ENCODE measurements at places on chromosomes 3 and 15. TPM values are rescaled to one million over a fixed set of nuclear protein-coding genes. Genes with fewer than 3 reads are reported as not detected.

GRCh38 chr15:55527150-55527549 is 19.1 kb upstream of the DNAAF4 start:
- no peak for DNase-seq

GRCh38 chr3:44642337-44642736 is 6.2 kb upstream of the ZNF35 start:
- DNase-seq: no peak

QTRT2 gene
- 38.0 TPM for total RNA-seq

ELL3 gene
- total RNA-seq: 4.5 TPM

- DNase-seq: no peak
Observed at GRCh38 chr15:29126821-29127461, 142.7 kb downstream of the NSMCE3 start.

DNA sequence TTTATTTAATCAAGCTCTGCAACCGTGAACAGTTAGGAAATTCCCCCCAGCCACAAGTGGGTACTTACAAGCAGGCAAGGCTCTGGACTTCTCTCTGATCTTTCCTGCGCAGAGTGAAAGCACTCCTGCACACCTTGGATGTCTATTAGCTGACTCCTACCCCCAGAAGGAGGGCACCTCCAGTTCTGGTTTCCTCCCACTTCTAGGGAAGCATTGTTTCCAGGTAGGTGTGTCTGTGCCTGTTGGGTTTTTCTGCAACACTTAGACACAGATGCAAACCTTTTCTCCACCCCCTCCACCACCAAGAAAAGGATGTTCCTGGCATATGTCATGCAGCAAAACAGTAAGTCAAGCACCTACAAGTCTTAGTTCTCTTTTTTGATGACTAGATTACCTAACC is at the start of gene ZBED2:
Gene ZBED2 (minus strand): TSS at position 115 of the 400 bp plus-strand sequence. CDS start 1,145 bp downstream, outside the sequence.
- DNase-seq: no peak

CNTN6 gene
- not detected for total RNA-seq

GRCh38 chr3:125051715-125052581 is 3.8 kb downstream of the HEG1 start:
- DNase-seq: peak; percentile 51

Data from activated naive CD4-positive, alpha-beta T cell treated with anti-CD3 and anti-CD28 coated beads, Interleukin-2, amount 50 U/mL, for 72 hours (primary cell).